ENCODE measurements at places on chromosomes 1 and 21. TPM values are rescaled to one million over a fixed set of nuclear protein-coding genes. Genes with fewer than 3 reads are reported as not detected.

DNA sequence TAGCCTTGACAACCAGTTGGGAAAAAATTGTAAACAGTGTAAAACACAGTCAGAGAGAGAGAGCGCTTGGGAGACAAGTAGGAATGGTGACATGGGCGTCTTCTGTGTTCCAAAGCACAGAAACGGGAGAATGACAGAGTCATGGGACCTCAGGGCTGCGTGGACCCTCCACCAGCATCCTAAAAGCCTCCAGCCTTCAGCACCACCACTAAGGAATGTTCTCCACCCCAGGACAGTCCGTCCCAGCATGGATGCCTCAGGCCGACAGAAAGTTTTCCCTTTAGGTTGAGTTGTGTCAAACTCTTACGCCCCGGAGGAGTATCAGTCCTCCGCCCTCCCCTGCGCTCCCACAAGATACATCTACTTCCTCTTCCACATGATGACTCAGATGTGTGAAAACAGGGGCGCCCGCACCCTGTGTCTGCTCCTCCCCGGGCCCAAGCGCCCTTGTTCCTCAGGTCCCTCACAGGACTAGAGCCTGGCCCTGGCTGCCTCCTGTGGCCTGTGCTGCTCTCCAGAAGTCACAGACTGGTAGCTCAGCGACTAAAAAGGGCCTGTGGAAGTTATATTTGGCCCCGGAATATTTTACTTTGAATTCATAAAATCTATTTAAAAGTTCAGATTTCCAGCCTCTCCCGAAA, 63.9 kb upstream of the EFHD2 start:
- no peaks in the 10 kb centered on the region for H3K36me3 ChIP-seq
- peak overlapping the region; percentile 34 for H3K27ac ChIP-seq
- peak; percentile 43 for DNase-seq
- H3K4me1 ChIP-seq: peaks cover 68% of the 10 kb centered on the region
- peak overlapping the region; percentile 14 for H3K4me3 ChIP-seq

- no peak overlapping the region for H3K4me3 ChIP-seq
- H3K27me3 ChIP-seq: no peaks in the 10 kb centered on the region
- no peak for DNase-seq
- H3K4me1 ChIP-seq: no peaks in the 10 kb centered on the region
- no peaks in the 10 kb centered on the region for H3K36me3 ChIP-seq
Observed at GRCh38 chr1:175116210-175116798, 48.7 kb downstream of the TNN start.

- no peaks in the 10 kb centered on the region for H3K36me3 ChIP-seq
- no peaks in the 10 kb centered on the region for H3K4me1 ChIP-seq
- H3K27ac ChIP-seq: no peak overlapping the region
- no peak for DNase-seq
Observed at GRCh38 chr1:158509471-158510156, 37.6 kb downstream of the OR10R2 start.

FAM151A gene
- not detected for total RNA-seq

- H3K27ac ChIP-seq: no peak overlapping the region
- no peak for DNase-seq
- H3K36me3 ChIP-seq: peaks cover 44% of the 10 kb centered on the region
- no peaks in the 10 kb centered on the region for H3K27me3 ChIP-seq
- peaks cover 29% of the 10 kb centered on the region for H3K4me1 ChIP-seq
Observed at GRCh38 chr1:228098323-228098931, 4.7 kb downstream of the C1orf35 start.

- H3K36me3 ChIP-seq: no peaks in the 10 kb centered on the region
- H3K4me3 ChIP-seq: no peak overlapping the region
- H3K27me3 ChIP-seq: no peaks in the 10 kb centered on the region
- DNase-seq: no peak
- no peak overlapping the region for H3K27ac ChIP-seq
Observed at GRCh38 chr1:245776139-245776538, 621.4 kb downstream of the KIF26B start.

GRCh38 chr1:84538599-84538998, 32.2 kb upstream of the GNG5 start:
- H3K27ac ChIP-seq: no peak overlapping the region
- no peak for DNase-seq
